ENCODE measurements at places on chromosomes 3 and 15. TPM values are rescaled to one million over a fixed set of nuclear protein-coding genes. Genes with fewer than 3 reads are reported as not detected.

Gene GOLGA8T
- 11.5 TPM for total RNA-seq

Gene GOLGA6B
- total RNA-seq: not detected

Gene ZBTB11
- 26.6 TPM for total RNA-seq

DNA sequence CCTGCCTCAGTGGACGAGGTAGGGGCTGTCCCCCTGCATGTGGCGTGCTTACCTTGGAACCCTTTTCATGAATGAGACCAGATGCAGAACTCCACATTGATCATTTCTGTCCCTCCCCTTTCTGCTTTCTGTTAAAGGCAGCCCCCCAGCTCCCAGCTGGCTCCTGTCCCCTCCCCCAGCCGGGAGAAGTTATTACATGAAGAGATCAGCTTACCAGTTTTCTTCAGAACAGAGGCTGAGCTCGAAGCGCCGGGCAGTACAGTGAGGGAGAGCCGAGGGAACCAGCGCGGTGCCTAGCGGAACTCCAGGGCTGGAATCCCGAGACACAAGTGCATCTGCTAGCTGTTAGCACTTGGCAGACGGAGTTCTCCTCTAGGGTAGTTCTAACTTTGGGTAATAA, 263.3 kb upstream of the NR2E3 start:
- no peak for DNase-seq

GRCh38 chr3:24263069-24263668, 231.5 kb downstream of the THRB start:
- DNase-seq: no peak

- DNase-seq: no peak
These were observed 71.3 kb downstream of the SMAD6 start for GRCh38 chr15:66773129-66773873.

DNA sequence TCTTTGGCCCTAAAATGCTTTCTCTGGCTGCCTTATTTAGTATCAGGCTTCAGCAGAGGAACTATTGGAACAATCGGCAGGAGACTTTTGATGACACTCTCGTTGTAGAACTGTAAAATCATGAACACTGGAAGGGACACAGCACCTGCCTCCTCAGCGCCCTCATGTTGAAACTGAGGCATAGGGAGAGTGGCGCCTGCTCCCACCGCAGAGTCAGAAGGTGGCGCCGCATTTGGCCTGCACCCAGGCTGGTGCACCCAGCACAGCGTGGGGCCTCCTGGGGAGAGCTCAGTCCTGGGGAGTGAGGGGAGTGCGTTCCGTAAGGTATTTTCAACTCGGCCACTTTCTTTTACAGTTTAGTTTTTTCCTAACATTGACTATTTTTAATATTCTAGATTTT, 78.2 kb upstream of the BLM start:
- DNase-seq: no peak

GRCh38 chr3:9499455-9500107, 54.0 kb downstream of the LHFPL4 start:
- DNase-seq: no peak

DNA sequence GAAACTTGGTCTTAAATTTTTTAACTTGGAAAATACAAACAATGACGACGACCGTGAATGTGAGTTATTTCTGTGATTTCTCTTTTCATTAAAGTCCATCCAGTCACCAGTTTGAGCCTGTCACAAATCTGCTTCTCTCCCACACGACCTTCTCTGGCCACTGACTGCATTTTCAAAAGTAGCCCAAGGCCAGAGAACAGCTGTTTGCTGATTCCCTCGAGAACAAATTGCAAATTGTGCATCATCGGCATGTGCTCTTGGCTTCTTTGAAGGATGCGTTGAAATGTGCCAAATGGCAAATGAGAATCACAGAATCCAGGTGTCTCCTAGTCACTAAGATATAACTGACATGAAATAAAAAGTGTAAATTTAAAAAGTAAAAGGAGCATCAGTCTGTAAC, 106.4 kb downstream of the AQP9 start:
- no peak for DNase-seq

GRCh38 chr3:31579828-31580227, 47.1 kb downstream of the STT3B start:
- DNase-seq: no peak

- no peak for DNase-seq
These were observed 175.2 kb downstream of the MEGF11 start for GRCh38 chr15:66078196-66078928.

DNA sequence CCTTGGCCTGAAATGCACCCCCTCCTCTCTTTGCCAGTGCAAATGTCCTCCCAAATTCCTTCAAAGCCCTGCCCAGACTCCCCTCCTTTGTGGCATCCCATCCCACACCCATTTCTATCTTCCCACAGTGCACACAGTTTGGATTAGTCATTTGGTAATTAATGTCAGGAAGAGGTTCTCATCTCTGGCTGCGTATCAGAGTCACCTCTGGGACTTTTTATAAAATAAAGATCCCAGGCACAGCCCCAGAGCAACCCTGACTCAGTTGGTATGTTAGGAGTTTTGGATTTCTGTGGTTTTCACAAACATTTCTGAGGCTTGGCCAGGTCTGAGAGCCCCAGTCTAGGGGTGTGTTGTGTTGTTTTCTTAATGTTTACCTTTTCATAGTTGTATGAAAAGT, 41.6 kb downstream of the C3orf20 start:
- no peak for DNase-seq

- no peak for DNase-seq
These were observed 264.3 kb upstream of the DNAJC19 start for GRCh38 chr3:181253796-181254195.

DNA sequence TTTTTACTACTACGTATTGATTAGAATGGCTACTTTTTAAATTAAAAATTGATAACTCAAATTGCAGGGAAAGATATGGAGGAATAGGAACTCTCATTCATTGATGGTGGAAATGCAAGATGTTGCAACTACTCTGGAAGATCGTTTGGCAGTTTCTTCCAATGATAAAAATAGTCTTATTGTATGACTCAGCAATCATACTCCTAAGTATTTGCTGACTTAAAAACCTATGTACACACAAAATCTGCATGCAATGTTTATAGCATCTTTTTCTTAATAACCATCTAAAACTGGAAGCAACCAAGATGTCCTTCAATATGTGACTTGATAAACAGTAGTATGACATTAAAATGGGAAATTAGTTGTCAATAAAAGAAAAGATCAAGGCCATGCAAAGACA, 87.4 kb upstream of the LRRC3B start:
- no peak for DNase-seq

- DNase-seq: no peak
These were observed 511.3 kb downstream of the OCA2 start for GRCh38 chr15:27587810-27588209.

GRCh38 chr3:71684757-71685386, 40.3 kb downstream of the EIF4E3 start:
- no peak for DNase-seq

GRCh38 chr15:70023064-70023768, 74.5 kb downstream of the TLE3 start:
- no peak for DNase-seq

DNA sequence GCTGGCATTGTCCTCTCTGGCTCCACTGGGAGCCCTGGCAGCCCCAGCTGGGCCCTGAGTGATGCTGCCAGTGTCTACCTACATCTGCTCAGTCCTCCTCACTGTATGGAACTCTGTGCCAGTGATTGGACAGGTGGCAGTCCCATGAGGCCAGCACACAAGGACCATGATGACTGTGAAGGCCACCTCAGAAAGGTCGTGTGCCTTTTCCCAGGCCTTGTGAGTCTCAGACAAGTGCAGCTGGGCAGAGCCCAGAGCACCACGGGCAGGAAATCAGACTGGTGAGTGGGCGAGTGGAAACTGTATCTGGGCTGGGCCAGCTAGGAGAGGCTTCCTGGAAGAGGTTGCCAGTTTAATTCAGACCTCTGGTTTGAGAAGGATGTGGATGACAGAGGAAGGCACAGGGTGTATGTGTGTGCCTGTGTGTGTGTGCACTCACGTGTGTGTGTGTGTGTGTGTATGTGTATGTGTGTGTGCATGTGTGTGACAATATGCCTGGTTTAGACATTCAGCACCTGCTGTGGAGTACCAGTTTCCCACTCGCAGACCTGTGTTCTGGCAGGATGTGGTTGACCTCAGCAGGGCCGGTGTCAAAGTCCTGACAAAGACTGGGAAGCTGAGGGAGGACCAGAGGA, 7.0 kb downstream of the MAPKAPK3 start:
- DNase-seq: no peak

- DNase-seq: no peak
These were observed 18.2 kb downstream of the ZNF592 start for GRCh38 chr15:84766461-84767035.

GRCh38 chr15:66573719-66574595, 8.2 kb upstream of the LCTL start:
- DNase-seq: no peak

DNA sequence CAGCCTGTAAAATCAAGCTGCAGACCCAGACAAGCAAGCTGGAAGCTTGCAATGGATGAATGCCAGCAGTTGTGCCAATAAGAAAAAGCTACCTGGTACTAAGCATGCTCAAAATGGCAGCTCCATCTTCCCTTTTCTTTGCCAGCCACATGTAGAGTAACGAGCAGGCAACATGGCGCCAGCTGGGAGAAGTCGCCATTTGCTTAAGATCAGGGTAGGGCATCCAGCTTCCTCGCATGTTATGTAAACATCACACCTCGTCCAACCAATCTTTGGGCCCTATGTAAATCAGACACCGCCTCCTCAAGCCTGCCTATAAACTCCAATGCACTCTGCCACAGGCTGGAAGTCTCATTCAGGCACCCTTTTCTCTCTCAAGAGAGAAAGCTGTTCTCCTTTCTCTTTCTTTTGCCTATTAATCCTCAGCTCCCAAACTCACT, 973.9 kb downstream of the FHIT start:
- no peak for DNase-seq

DNA sequence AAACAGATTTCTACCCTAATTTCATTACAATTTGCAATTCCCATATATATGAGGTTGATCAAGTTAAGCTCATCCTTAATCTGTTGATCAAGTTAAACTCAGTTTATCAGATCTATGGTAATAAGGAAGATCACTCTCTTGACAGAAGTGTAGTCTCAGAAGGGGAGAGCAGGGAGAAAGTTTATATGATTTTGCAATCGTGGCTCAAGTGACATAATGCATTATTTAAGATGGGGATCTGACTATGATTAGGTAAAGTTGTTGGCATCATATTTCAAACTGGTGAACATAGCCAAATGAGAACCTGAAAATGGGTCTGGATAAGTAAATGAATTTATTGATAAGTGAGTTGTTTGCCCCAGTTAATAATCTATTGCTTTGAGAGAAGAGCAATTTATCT, 995.3 kb downstream of the OTOL1 start:
- no peak for DNase-seq

- DNase-seq: no peak
These were observed 435.6 kb downstream of the MECOM start for GRCh38 chr3:169227911-169228310.

GRCh38 chr15:99502661-99503060, 63.1 kb upstream of the MEF2A start:
- no peak for DNase-seq

DNA sequence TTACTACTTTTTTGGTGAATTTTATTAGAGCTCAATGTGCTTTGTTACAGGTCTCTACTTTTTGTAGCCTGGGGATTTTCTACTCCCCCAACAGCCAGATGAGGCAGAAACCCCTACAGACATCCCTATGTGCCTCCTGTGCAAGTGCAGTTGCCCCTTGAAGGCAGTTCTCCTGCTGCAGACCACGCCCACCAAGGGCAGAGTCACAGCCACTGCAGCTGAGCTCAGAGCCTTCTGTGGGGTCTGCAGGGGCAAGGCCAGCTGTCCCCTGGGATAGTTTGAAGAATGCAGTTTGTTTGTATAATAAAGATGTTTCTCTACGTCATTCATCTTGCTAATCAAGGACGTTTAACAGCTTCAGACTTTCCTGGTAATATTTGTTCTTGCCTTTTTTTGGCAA, 76.8 kb downstream of the NPAP1 start:
- no peak for DNase-seq

Measured in thoracic aorta (tissue), 2 donors.